ENCODE measurements at places on chromosomes 6 and 20.

DNA sequence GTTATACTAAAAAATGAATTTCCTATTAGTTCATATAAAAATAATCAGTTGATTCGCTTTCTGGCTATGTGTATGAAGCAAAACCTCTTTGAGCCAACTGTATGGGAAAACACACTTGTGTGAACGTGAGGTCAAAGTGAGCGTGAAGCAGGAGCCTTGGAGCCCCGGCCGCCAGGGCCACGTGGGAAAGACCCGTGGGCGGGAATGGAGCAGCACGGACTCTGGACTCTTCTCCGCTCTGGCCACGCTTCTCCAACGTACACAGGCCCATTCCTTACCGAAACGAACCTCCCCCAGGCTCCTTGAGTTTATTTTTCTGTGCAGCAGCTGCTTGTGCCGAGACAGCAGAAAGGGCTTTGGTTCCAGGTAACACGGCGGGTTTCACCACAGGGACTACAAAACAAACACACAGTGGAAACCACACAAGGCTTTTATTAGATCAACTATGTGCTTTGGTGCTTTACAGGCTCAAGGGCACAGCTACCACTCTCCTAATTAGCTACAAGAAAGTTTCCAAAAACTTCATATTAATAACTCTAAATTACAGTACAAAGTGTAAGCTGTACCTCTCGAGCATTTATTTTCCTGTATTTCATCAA is 62.7 kb downstream of the TAF4 start:
- no peak for DNase-seq

GRCh38 chr6:108592371-108593337 is 31.9 kb downstream of the FOXO3 start:
- no peak for DNase-seq

GRCh38 chr6:53793318-53794136 is 1.3 kb upstream of the LRRC1 start:
- no peak for DNase-seq

GRCh38 chr6:139407718-139408222 is 33.3 kb upstream of the CITED2 start:
- no peak for DNase-seq

- DNase-seq, result no peak
Measured at GRCh38 chr20:16902662-16903061, 154.5 kb downstream of the OTOR start.

DNA sequence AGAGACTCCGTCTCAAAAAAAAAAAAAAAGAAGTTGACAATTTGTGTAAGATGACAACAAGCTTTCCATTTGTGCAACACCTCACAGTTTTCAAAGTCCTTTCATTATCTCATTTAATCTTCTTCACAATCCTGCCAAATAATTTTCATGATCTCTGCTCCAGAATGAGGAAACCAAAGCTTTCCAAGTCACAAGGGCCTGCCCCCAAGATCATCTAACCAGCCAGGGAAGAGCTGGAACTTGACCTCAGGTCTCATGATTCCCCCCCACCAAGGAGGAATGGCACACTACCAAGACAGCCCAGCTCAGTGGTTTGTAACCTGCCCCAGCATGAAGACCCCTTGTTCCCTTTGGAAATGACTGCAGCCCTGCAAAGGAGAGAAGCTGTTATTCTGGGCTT is 74.0 kb upstream of the PIM1 start:
- DNase-seq, result no peak

GRCh38 chr6:32188381-32189068 is 1.5 kb downstream of the PBX2 start:
- no peak for DNase-seq

DNA sequence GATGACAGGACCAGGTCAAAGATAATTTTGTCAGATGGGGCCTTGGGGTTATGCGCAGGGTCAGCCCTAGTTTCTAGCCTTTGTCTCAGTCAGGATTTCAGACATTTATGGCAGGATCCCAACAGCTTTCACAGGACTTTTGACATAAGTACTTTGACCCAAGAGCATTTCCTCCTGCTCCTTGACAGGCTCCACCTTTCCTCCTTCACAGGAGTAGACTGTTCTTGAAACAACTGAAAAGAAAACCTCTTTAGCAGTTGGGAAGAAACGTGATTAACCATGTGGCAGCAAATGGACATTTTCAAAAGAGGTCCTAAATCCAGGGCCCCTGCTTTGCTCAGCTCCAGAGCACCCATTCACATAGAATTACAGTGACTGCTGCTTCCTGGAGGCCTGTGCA is 120.4 kb upstream of the MAP3K7 start:
- DNase-seq, result no peak

GRCh38 chr20:24762791-24763350 is 186.2 kb upstream of the CST7 start:
- DNase-seq, result no peak

GRCh38 chr20:25376236-25376635 is 14.4 kb downstream of the ABHD12 start:
- DNase-seq, result no peak

Data from stimulated activated CD4-positive, alpha-beta T cell treated with anti-CD3 and anti-CD28 coated beads, Interleukin-1b, Interleukin-23, amount 100 ng/mL, for 1 hour (primary cell).